Left forelimb (tissue), 1 donor: ENCODE measurements at places on chromosomes 2 and 18.

- peak; percentile 67 for DNase-seq
Measured at GRCh38 chr18:79519751-79520477, 124.2 kb downstream of the NFATC1 start.

GRCh38 chr2:235768606-235769005, 274.8 kb downstream of the AGAP1 start:
- no peak for DNase-seq

GRCh38 chr2:157782057-157782845, 93.9 kb downstream of the ACVR1 start:
- DNase-seq: no peak

GRCh38 chr2:167749016-167749415, 498.4 kb downstream of the STK39 start:
- no peak for DNase-seq

DNA sequence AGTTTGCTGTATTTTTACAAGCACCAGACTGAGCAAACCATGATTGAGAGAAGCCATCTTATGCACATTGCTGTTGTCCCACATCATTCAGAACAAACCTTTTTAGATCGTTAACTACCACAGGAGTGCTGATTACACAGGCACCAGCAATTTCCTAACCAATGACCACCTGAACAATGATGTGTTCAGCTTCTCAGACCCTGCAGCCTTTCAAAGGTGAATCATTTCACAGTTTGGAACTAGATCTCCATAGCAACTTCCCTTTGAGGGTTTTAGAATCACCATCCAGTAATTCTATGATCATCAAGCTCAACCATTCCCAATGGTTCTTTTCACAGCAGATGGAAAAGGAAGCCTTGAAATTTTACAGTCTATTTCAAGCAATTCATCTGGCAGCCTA, 71.4 kb downstream of the OLA1 start:
- DNase-seq: no peak

- no peak for DNase-seq
Measured at GRCh38 chr2:177783835-177784744, 288.5 kb downstream of the PDE11A start.

- no peak for DNase-seq
Measured at GRCh38 chr2:101401326-101401665, 14.0 kb upstream of the CREG2 start.

GRCh38 chr2:148968776-148969319, 69.7 kb upstream of the LYPD6B start:
- DNase-seq: no peak

DNA sequence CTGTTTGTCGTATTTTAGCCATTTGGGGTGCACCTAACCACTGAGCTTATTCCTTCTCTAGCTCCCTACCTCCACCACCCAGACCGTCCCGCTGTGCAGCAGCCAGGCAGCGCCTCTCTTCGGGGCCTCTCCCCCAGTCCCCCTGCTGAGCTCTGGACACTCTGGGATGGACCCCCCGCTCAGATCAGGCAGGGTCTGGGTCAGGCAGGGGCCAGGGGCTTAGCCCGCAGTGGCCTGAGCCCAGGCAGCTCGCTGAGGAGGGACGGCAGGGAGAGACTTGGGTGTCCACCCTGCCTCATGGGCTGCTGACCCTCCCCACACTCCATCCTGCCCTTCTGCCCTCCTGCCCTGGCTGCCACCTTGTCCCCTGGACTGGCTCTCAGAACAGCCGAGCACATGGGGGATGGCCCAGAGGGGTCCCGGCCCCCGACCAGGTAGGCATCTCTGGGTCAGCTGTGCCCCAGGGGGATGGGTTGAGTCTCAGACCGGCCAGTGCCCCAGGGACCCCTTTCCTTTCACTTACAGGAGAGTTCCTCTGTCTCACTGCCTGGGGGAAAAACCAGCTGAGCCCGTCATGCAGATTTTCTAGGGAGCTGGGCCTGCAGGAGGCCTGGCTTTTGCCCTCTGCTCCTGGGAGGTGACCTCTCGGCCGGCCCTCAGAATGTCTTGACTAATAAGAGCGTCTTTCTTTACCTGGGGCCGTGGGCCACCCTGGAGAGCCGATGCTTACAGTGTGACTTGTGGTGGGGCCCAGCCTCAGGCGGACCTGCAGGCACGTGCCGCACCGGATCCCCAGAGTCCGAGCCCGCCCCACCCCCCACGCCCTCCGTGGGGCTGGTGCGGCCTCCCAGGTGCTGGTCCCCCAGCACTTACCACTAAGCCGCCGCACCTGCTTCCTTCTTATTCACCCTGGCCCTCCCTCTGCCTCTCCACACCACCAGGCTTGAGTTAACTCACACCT, 22.8 kb upstream of the PXDN start:
- DNase-seq: peak; percentile 63
